Pancreas (tissue), 10 donors: ENCODE measurements at places on chromosomes 11 and 22. TPM values are rescaled to one million over a fixed set of nuclear protein-coding genes. Genes with fewer than 3 reads are reported as not detected.

- H3K36me3 ChIP-seq: no peaks in the 10 kb centered on the region
- H3K4me3 ChIP-seq: no peak overlapping the region
- DNase-seq: no peak
- H3K27me3 ChIP-seq: no peaks in the 10 kb centered on the region
- no peak overlapping the region for H3K27ac ChIP-seq
- no peaks in the 10 kb centered on the region for H3K4me1 ChIP-seq
Observed at GRCh38 chr11:126156814-126157213, 54.6 kb downstream of the RPUSD4 start.

DNA sequence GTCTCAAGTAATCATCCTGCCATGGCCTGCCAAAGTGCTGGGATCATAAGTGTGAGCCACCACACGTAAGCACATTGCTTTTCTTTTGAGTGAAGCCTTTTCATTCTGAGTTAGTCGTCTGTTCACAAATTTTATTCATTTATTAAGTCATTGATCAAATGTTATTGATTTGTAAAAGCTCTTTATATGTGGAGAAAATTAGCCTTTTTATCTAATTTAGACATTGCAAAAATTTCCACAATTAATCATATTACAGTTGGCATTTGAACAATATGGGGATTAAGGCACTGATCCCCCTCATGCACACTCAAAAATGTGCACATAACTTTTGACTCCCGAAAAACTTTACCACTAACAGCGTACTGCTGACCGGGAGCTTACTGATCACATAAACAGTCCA lies 7.5 kb upstream of the EMID1 start:
- no peak overlapping the region for H3K27ac ChIP-seq
- no peak overlapping the region for H3K4me3 ChIP-seq
- no peaks in the 10 kb centered on the region for H3K4me1 ChIP-seq
- H3K27me3 ChIP-seq: no peaks in the 10 kb centered on the region
- no peaks in the 10 kb centered on the region for H3K36me3 ChIP-seq
- no peak for DNase-seq

CHRM4 gene
- polyA plus RNA-seq: not detected

DNA sequence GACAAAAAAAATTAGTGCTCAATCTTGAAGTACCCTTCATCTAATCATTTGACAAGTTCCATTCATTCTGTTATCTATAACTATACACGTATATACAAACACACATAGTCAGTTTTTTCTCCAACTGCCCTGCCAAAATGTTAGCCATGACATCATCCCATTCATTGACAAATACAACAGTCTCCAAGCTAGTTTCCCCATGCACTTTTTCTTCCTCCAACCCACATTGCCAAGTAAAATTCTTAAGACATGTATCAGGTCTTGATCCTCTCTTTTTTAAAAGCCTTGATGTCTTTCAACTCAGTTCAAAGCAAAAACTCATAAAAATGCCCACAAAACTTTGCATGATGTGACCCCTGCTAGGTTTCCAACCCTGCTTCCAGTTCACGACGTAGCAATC lies 58.1 kb downstream of the DDI1 start:
- H3K4me1 ChIP-seq: no peaks in the 10 kb centered on the region
- DNase-seq: no peak
- no peaks in the 10 kb centered on the region for H3K36me3 ChIP-seq
- no peak overlapping the region for H3K27ac ChIP-seq
- H3K27me3 ChIP-seq: no peaks in the 10 kb centered on the region
